Activated CD4-positive, CD25-positive, alpha-beta regulatory T cell treated with anti-CD3 and anti-CD28 coated beads, Interleukin-2, amount 50 U/mL, for 16 hours (primary cell): ENCODE measurements at places on chromosomes 7 and 10.

DNA sequence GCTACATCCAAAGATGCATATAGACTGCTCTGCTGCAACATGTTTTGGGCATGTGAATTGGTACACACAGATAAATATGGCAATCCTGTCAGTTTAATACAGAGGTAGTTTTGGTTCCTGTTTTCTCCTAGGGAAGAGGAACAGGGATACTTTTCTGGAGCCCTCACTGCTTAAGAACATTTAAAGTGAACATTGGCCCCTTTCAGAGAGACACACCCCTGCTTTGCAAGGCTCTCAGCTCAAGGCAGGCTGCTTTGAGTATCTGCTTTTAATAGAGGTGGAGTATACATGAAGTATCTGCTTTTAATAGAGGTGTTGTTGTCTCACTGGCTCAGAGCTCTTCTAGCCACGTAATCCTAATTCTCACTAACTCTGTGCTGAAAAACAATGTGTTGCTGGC lies 38.9 kb downstream of the CYP51A1 start:
- no peak for DNase-seq

DNA sequence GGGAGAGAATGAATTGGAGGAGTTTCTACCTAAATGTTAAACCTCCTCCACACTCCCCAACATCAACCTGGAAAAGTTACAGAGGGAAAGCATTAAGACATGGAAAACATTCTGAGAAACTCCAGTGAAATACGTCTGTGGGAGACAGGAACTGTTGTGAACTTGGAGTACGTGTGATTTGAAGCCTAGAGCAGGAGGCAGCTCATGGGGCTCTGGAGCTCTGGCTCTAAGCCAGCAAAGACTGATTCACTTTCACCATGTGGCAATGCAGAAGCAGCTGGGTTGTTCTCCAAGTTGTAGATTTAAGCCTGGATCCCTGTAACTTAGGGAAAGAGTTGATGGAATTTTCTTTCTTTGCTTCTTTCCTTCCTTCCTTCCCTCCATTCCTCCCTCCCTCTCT lies 503.2 kb downstream of the NRG3 start:
- DNase-seq = no peak

GRCh38 chr10:24669285-24669852 lies 54.3 kb downstream of the ARHGAP21 start:
- DNase-seq = no peak

DNA sequence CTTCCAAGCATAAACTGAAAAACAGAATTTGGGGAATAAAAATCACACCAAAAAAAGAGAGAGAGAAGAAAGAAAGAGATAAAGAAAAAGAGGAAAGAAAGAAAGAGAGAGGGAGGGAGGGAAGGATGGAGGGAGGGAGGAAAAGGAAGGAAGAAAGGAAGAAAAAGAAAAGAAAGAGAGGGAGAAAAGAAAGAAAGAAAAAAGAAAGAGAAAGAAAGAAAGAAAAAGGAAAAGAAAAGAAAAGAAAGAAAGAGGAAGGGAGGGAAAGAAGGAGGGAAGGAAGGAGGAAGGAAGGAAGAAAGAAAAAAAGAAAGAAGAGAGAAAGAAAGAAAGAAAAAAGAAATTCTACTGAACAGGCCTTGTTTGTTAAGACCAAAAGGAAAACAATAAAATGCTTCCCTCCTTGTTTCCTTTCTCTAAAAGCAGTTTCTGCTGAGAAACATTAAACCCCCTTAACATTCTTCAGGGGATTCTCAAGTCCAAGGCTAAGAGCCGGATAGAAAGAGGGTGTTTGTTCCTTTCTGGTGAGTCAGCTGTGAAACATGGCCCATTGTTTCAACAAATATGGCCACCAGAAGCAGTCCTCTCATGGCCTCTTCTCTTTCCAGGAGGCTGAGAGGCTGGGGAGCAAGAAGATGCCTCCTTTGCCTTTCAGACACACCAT lies 46.9 kb upstream of the GPAM start:
- DNase-seq = no peak

- DNase-seq = no peak
These were observed 34.4 kb upstream of the SVIL start for GRCh38 chr10:29669149-29669548.

- DNase-seq = no peak
These were observed 154.7 kb downstream of the ANK3 start for GRCh38 chr10:60235001-60235400.

DNA sequence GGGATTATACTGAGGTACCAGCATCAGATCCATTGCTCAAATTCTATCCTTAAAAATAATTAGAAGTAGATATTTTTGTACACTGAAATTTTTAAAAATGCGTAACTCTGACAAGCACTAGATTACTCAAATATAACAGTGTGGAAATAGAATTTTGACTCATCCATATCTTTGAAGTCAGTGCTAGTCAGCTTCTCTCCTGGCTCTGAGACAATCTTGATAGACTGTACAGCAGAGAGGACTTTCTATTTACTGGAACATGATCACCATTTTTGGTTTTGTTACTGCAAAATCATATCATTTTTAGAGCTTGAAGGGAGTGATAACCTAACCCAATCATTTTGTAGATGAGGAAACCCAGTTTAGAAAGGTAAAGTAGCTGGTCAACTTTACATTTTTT lies 195.0 kb downstream of the MTERF1 start:
- no peak for DNase-seq

- no peak for DNase-seq
These were observed 225.2 kb downstream of the ZWINT start for GRCh38 chr10:56135828-56136227.

DNA sequence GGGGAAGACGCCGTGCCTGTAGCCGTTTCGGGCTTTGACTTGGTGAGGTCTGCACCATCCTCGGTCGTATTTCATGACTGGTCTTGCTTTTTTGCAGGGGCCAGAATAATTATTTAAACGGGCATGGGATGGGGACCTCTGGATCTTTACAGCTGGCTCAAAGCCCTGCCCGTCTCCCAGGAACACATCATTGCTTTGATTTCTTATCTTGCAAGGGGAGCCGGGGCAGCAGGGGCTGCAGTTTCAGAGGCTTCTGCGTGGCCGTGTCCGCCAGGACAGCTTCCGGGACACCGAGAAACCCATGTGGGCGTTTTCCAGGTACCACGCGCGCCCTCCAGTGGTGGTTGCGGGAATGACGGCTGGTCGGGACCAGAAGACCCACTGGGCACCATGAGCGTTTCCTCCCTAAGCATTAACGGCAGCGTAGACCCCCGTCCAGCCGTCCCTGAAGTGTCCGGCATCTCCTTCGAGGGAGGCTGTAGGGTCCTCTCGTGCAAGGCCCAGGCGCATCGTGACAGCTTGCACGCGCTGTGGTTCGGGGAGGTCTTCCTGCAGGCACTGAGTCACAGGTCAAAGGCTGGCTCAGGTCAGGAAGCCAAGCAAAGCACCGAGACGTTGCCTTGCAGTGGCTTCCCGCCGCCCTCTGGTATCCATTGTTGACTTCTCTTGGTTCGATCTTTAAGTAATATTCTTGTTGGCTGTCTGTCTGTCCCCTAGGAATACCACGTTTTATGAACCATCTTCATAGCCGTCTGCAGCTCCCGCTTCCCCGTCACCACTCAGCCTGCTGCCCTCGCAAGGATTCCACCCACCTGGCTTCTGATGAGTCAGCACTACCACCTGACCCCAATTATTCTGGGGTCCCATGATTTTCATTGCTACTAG lies 16.2 kb upstream of the ZFAND2A start:
- DNase-seq = peak; percentile 56
